ENCODE measurements at places on chromosomes 12 and 14.

- DNase-seq = no peak
Measured at GRCh38 chr12:56722832-56723231, 2.3 kb downstream of the NACA start.

DNA sequence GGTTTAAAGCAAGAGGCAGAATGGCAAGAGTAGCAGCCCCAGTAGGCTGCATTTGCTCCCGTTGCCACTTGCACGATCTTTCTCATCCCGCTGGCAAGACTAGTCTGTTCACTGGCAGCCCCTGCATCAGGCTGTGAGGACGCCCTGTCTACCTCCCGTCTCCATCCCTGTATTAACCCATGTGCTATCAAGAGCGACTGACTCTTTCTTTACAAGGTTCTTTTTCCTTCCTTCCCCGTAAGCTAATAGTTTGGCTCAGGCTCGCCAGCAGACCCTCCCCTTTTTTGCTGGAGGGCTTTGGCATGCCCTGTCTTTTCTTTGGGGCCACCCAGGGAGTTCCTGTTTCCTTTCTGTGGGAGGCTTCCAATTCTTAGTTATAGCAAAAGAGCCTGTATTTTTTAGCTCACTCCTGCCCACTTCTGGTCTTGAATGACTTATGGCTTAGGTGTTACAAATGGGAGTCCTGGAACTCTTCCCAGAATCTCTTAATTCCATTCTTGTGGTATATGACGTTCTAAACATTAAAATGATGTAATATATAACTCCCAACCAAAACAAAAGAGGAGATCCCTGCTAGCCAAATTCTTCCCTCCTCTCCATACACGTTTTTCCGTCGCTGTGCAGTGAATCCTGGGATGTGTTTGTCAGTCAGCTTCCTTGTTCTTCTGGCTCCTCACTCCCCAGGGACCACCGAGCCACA is 149.0 kb downstream of the PRKCH start:
- peak; percentile 86 for DNase-seq

- DNase-seq = peak; percentile 16
Measured at GRCh38 chr12:32399370-32400113, at the start of gene FGD4. Gene FGD4 (plus strand): TSS chr12:32399558.

DNA sequence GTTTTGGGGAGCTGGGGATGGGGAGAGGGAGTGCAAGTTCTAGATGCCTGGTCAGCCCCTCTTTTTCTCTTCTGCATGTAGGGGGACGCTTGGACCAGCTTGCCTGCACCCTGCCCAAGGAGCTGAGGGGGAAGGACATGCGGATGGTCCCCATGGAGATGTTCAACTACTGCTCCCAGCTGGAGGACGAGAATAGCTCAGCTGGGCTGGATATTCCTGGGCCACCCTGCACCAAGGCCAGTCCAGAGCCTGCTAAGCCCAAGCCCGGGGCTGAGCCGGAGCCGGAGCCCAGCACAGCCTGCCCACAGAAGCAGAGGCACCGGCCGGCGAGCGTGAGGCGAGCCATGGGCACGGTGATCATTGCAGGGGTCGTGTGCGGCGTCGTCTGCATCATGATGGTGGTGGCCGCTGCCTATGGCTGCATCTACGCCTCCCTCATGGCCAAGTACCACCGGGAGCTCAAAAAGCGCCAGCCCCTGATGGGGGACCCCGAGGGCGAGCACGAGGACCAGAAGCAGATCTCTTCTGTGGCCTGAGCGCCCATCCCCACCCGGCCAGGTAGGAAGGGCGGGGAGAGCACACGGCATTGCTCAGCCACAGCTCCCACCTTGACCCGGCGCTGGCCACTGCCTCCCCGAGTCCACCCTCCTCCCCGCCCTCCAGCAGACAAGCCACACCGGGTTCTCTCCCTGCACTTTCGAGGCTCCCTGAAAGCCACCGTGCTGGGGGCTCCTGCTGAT is 14.0 kb downstream of the LRTM2 start:
- DNase-seq = no peak

- peak; percentile 44 for DNase-seq
Measured at GRCh38 chr12:122610911-122611310, 83.9 kb downstream of the KNTC1 start.

- no peak for DNase-seq
Measured at GRCh38 chr14:21074398-21075272, 4.5 kb downstream of the ARHGEF40 start.

GRCh38 chr14:22036541-22037239 is 363.1 kb upstream of the OR4E1 start:
- DNase-seq = no peak

DNA sequence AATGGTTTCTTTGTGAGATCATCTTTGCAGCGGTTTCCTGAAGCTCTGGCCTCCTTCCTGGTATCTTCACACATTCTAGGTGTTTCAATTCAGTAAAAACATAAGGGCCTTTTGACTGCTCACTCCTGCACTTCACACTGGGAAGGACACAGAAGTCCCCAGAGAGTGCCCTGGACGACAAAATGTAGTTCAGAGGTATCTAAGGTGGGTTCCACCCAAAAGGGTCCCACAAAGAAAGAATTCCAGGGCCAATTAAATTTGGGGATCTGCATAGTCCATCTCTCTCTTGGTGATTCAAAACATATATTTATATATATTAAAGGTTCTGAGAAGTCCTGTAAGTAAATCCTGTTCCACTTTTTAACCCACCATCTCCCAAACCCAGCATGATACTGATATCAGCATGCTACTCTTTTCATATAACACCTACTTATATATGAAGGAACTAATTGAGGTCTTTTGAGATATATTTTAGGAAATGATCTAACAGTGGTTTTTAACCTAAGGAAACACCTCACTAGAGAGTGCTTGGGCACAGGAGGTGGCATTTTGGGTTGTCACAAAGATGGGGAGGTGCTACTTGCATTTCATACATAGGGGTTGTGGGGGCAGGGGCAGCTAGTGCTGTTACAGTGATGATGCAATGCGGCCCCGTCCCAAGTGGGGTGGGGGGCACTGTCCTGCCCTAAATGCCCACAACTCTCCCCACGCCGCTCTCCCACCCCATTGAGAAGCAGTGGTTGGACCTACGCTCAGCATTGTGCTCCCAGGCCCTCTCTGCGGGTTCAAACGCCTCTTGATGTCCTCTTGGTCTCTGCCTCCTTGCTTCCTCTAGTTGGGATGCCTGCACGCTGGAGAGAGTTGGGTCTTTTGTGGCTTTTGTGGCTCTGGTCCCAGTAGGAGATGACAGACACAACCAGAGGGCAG is 109.4 kb downstream of the ARF6 start:
- DNase-seq = no peak

DNA sequence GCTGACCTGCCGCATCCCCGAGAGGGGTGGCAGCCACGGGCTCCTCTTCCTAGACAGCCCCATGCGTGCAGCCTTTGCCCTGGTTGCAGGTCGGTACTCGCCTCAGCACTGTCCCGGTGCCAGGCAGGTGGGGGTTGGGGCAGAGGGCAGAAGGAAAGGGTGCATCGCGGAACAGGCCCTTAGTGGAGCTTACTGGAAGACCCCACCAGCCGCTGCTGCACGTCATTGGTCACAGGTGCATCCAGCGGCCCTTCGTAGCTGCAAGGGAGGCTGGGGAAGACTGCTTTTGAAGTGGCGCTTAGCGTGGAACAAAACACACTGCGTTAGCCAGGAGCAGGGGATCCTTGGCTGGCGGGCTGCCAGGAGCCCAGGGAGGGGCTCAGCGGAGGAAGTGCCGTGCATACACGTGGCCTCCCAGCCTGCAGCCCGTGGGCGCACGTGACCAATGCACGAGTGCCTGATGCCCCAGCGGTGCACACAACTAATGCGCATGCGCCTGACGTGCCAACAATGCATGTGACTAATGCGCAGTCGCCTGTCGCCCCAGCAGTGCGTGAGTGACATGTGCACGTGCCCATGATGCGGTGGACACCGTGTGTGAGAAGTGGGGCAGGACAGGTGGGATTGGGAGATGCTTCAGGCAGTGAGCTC is 5.0 kb upstream of the EP400 start:
- no peak for DNase-seq

GRCh38 chr14:105279642-105280361 is 21.0 kb downstream of the BRF1 start:
- DNase-seq = no peak

DNA sequence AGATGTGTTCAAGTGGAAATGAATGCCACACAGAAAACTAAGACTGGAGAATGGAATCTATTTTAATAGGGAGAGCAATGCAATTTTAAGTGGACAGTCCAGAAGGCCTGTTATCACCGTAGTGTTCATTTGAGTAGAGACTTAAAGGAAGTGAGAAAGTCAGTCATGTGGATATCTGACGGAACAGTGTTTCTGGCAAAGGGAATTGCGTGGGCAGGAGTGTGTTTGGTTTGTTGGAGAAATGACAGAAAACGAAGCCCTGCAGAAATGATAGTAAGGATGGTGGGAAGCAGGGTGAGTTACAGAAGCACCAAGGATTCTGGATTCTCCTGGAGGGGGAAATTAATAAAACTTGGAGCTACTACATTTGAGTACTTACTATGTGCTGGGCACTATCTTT is 776.6 kb downstream of the MED13L start:
- DNase-seq = no peak

GRCh38 chr12:111014547-111014946 is 94.2 kb upstream of the MYL2 start:
- DNase-seq = no peak

DNA sequence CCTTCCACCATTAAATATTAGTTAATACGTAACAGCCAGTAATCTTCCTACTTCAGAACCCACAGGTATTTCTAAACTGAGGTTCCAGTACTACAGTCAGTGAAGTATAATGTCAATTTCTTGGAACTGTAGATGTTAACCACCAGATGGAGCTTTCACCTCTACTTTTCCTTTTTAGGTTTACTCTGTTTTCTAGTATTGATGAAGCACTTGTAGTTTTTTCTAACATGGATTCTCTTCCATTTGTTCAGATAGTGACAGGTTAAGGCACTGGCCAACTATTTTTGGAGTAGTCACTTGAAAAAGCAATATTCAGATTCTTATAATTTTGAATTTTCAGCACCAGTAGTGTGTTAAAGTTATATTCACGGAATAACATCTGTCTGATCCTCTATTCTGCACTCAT is 4.6 kb upstream of the SEC23A start:
- no peak for DNase-seq

GRCh38 chr12:131287938-131288764 is 334.4 kb downstream of the ADGRD1 start:
- no peak for DNase-seq

- no peak for DNase-seq
Measured at GRCh38 chr12:111221062-111222026, 147.6 kb downstream of the PHETA1 start.

DNA sequence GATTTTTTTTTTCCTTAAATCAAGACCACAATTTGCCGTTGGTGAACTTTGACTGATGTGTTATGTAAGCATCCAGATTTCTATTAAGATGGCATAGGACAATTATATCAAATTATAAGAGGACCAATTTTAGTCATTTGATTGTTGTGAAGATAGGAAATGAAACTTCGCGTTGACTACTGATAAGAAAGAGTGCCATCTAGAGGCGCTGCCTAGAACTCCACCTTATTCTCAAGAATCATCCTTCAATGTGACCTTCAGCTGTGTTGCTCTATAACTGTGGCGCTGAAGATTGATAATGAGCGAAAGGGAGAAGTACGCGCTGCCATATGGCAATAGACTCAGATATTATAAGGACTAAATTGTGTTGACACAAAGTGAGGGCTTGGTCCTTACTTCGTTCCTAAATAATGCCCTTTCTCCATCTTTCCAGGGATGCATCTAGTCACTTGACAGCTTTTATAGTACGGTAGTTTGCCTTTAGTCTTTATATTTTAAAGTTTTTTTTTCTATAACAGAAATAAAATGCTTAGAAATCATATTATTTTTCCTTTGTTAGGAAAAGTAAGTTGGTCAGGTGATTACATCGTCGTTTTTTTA is 350.8 kb upstream of the STXBP6 start:
- DNase-seq = no peak

- DNase-seq = no peak
Measured at GRCh38 chr12:91395628-91396135, 213.1 kb upstream of the DCN start.

- no peak for DNase-seq
Measured at GRCh38 chr12:2794191-2794735, 507 bp upstream of the FKBP4 start.

DNA sequence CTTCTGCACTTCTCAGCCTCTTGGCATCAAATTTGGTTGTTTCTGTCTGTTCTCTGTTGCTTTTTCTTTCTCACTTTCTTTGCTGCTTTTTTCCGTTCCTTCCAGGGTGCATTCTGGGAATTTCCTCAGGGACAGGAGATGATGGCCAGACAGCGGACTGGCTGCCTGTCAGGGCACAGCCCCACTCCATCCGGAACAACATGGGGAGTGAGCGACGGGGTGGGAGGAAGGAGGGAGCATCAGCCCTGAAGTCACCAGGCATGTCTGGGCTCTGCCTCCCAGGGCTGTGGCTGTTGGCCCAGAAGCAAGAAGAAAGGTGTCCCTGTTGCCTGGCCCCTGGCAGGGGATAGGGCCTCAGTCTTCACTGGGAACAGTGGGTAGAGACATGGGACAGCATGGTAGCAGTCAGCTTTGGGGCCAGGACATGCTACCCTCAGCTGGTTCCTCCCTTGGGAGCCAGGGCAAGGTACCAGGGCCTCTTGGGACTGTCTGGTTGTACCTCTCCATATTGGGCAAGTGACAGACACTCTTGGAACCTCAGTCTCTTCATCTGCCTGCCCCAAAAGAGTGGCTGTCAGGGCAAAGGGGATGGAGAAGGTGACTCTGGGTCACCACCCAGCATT is 8.6 kb downstream of the PGF start:
- DNase-seq = no peak

DNA sequence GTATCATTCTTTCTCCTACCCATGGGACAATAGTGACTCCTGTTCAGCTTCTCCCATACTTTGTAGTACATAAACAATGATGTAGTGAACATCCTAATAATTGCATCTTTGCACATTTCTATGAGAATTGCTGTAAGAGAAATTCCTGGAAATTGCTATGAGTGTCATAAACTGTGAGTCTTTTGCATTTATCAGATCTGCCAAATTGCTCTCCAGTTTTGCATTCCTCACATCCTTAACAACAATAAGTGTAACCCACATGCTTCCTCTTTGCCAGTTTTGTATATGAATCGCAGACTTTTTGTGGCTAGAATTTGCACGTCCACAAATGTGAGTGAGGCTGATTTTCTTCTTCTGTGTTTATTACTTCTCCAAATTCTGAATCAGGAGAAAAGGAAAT is 124.0 kb upstream of the TBX5 start:
- DNase-seq = no peak

- no peak for DNase-seq
Measured at GRCh38 chr12:80190001-80190400, 90.7 kb downstream of the OTOGL start.

- DNase-seq = no peak
Measured at GRCh38 chr14:104119488-104120251, 18.7 kb upstream of the KIF26A start.

- no peak for DNase-seq
Measured at GRCh38 chr12:20472102-20472782, 103.9 kb downstream of the PDE3A start.
